Anterior cingulate cortex (tissue), 58 donors: ENCODE measurements at places on chromosomes 13 and 19.

DNA sequence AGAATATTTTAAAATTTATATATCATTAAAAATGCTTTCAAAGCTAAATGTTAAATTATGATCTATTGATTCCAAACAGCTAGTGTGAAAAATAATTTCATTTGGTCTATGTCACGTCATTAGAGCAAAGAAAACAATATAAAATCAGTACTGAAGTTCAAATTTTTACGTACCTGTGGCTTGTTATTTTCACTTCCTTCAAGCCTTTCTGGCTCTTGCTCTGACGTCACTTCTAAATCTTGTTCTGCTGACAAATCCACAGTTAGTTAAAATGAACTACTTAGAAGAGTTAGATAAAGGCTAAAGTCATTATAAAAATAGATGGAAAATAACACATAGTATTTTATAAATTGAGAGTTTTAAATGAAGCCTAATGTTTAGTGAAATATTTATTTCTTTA, 147.7 kb upstream of the TUBA3C start:
- DNase-seq, result no peak

- no peak for DNase-seq
Measured at GRCh38 chr19:2574478-2574931, 98.6 kb downstream of the GADD45B start.

DNA sequence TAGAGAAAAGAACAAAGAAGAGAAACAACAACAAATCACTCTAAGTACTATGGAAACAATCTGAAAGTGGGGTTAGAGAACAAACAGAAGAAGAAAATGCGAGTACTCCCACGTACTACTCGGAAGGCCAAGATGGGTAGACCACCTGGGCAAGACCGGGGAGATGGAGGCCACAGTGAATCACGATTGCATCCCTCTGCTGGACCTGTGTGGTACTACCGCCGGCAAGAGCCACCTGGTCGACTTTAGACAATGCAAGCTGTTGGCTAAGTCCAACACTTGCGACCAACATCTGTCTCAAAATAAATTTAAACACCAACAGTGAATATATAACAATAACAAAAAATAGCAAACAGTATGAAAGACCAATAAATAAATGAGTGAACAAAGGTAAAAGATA, 45.5 kb upstream of the ZNF91 start:
- DNase-seq, result no peak

- no peak for DNase-seq
Measured at GRCh38 chr19:16525751-16526481, 16.3 kb downstream of the CHERP start.

- no peak for DNase-seq
Measured at GRCh38 chr13:71252184-71252704, 614.8 kb downstream of the DACH1 start.

DNA sequence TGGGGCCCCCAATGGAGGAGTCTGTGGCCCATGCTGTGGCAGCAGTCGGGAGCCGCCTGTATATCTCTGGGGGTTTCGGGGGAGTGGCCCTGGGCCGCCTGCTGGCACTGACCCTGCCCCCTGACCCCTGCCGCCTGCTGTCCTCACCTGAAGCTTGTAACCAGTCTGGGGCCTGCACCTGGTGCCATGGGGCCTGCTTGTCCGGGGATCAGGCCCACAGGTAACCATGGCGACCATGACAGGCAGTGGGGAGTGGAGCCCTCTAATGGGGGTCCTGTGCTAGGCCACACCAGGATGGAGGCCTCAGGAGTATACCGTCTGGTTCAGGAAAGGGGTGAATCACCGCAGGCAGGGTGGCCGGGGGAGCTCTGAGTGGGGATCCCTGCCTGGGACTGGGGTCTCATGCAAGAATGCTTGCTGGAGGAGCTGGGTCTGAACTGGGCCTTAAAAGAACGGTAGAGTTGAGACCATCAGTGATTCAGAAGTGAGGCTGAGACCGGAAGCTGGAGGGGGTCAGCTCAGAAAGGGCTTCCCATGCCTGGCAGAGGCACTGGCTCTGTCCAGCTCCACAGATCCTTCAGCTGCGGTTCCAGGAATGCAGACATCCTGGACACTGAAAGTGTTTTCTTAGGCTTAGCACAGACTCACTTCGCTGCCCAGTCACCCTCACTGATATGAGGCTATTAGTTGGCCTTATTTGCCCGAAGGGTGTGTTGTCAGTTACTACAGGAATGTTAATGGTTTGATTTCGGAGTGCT, 29.1 kb downstream of the CNFN start:
- no peak for DNase-seq

DNA sequence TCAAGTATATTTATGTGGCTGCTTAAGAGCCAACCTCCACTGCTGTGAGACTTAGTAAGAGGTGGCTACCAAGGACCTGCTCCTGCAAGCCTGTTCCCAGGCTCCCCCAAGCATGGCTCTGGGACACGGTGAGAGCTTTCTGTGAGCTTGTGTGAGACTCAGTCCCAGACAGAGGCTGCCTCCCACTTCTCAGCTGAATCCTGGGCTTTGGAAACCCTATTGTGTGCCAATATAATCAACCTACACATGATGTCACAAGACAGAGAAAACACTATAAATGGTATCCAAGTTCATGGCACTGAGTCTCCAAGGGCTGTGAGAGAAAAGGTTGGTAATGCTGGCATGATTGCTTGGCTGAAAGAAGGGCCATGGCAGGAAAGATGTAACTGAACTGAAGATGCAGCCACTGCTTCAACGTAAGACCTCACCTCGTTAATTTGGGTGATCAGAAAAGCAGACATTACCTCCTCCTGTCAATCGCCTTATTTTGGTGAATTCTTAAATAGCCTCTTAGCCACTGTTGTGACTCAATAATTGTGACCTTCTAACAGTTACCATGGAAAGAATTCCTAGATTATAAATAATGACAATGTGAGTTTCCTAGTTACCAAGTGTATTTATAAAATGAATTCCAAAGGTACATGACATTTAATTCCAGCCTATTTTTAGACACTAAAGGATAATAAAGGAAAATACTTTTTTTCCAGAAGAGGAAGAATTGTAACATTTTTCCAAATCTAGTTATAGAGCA, 332.0 kb downstream of the IRS2 start:
- no peak for DNase-seq

DNA sequence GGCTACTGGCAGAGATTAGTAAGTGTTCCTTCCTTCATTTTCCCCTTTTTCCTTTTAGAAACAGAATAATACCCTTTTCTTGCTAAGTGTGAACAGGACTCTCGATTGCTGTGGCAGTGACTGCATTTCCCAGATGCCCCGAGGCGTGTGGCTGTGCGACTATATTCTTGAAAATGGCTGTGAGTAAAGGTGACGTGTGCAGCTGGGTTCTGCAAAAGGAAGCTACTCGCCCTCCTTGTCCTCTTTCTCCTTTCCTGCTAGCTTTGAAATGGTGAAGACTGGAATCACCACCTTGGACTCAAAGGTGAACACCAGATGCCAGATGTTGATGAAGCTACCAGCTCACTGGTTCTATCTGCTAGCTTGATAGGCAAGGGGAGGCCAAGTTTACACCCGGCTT, 121.4 kb downstream of the MIPEP start:
- no peak for DNase-seq

- DNase-seq, result no peak
Measured at GRCh38 chr13:45828256-45828968, 23.1 kb downstream of the SIAH3 start.

DNA sequence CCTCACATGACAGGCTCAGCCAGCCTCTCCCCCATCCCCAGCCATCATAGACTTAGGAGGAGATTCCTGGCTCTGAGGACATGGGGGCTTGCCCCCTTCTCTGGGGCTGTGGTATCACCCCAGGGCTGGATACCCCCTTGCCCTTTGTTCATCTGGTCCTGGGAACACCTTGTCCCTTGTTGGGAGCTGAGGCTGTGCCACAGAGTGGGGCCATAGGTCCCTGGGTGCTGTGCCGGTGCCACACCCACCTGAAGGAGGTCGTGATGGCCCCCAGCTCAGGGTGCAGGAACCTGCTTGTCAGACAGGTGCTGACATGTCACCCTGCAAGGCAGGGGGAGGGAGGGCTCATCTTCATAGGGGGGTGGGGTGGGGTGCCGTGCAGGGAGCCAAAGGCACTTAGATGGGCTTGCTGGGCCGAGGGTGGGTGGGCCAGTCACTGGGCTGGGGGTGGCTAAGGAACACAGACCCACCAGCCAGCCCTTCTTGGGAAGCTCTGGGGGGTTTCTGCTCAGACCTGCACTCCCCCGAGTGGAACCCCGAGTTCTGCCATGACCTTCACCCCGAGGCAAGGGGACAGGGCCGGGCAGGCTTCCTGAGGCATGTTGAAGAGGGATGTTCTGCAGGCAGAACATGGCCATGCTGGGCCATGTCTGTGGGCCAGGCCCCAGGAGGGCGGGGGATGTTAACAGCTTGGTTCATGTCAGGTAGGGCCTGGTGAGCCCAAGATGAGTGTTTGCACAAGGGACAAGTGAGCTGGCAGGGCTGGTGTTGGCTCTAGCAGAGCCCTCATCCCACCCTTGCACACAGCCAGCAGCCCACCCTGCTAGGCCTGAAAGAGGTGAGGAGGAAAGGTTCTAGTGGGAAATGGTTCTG, 28.0 kb downstream of the TSSK6 start:
- DNase-seq, result no peak

- DNase-seq, result peak; percentile 31
Measured at GRCh38 chr13:44796597-44797490, 192.4 kb downstream of the NUFIP1 start.
